Cardiac muscle cell (in vitro differentiated cells and primary cell): ENCODE measurements at places on chromosomes 6 and 20. TPM values are rescaled to one million over a fixed set of nuclear protein-coding genes. Genes with fewer than 3 reads are reported as not detected.

The REM1 gene
- total RNA-seq = not detected in 2 replicates

The HFE gene
- total RNA-seq = 0.66 and 0.99 TPM in 2 replicates

The GTSF1L gene
- total RNA-seq = not detected in 2 replicates

The IMPG1 gene
- total RNA-seq = 0.71 and 0.74 TPM in 2 replicates

The CCM2L gene
- 0.69 and 0.92 TPM in 2 replicates for total RNA-seq

The TULP4 gene
- total RNA-seq = 92.8 and 118 TPM in 2 replicates

The SNX21 gene
- total RNA-seq = 109 and 270 TPM in 2 replicates
